ENCODE measurements at places on chromosomes 1 and 21. TPM values are rescaled to one million over a fixed set of nuclear protein-coding genes. Genes with fewer than 3 reads are reported as not detected.
A peak's percentile ranks its signal among the peaks of the same experiment; 100 is the strongest.

Gene OR14K1
- total RNA-seq, result not detected

Gene LIN9
- 9.5 TPM for total RNA-seq

Gene EFNA3
- total RNA-seq, result 2.5 TPM

Gene LAMC2
- total RNA-seq, result not detected

Gene OR2L2
- not detected for total RNA-seq

Gene DENND2C
- 0.31 TPM for total RNA-seq

Gene KPRP
- not detected for total RNA-seq

DNA sequence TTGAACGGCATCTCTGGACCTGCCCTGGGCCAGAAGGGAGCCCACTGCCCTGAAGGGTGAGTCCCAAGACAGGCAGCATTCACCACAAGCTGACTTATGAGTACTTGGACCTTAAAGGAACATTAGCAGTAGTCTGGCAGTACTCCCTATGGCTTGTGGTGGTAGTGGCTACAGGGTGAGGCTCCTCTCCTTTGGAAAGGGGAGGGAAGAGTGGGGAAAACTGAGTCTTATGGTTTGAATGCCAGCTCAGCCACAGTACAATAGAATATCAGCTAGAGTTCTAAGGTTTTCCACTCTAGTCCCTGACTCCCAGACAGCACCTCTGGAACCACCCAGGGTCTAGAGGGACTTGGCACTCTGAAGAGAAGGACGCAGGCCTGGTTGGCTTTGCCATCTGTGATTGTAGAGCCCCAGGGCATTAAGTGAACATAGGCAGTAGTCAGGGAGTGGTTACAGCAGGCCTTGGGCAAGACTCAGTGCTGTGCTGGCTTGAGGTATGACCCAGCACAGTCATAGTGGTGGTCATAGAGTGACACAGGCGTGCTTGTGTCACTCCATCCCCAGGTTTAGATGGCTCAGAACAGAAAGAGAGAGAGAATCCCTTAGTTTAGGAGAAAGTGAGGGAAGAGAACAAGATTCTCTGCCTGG, 31.0 kb downstream of the CD53 start:
- peaks cover 44% of the 10 kb centered on the region for H3K36me3 ChIP-seq
- H3K27me3 ChIP-seq, result no peaks in the 10 kb centered on the region
- peaks cover 15% of the 10 kb centered on the region for H3K4me1 ChIP-seq
- no peak for DNase-seq
- H3K4me3 ChIP-seq, result no peak overlapping the region
- peak overlapping the region; percentile 70 for H3K27ac ChIP-seq

GRCh38 chr1:36853638-36854037, 180.7 kb downstream of the GRIK3 start:
- no peaks in the 10 kb centered on the region for H3K4me1 ChIP-seq
- no peak for DNase-seq
- no peak overlapping the region for H3K4me3 ChIP-seq
- H3K27me3 ChIP-seq, result peaks cover 25% of the 10 kb centered on the region
- H3K36me3 ChIP-seq, result no peaks in the 10 kb centered on the region

DNA sequence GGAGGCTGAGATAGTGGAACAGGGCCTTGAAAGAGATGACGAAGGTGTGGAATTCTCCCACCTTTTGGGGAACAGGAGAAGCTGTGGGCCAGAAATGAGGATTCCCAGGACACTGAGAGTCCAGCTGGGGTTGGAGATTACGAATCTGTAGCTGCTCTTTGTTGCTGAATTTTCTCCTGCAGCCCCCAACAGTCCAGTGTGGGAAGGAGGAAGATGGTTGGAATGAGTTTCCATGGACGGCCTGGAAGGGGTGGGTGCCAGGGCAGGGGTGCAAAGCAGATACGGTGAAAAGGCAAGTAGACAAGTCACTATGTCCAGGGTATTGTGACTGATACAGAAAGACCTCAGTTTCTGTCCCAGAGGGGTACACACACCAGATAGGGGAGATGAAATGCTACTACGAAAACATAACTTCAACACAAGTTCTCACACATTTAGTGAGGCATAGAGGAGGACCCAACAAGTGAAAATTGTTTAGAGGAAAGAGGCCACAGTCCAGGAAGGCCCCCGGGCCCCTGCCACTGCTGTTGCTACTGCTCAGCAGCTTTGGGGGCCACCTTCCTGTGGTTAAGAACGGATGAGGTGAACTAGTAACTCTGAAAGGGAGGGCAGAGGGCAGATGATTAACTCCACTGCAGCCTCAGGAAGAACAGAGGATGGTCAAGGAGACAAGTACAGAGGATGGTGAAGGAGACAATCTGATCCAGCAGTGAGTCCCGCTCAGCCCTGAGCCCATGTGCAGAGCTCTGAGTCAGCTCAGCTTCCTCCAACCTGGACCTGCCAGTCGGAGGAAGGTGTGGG, 7.3 kb downstream of the CD244 start:
- no peaks in the 10 kb centered on the region for H3K36me3 ChIP-seq
- peak; percentile 21 for DNase-seq
- H3K27me3 ChIP-seq, result peaks cover 2% of the 10 kb centered on the region
- H3K4me1 ChIP-seq, result peaks cover 3% of the 10 kb centered on the region
- no peak overlapping the region for H3K4me3 ChIP-seq
- H3K27ac ChIP-seq, result no peak overlapping the region

DNA sequence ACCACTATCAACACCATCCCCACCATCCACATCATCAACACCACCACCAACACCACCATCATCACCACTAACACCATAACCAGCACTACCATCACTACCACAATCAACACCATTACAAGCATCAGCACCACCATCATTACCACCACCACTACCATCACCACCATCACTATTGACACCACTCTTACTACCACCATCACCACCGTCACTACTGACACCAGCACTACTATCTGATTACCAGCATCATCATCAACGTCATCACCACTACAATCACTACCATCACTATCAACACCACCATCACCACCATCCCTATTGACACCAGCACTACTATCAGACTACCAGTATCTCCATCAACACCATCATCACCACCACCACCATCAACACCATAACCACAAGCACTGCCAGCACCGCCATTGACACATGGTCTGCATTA, 106.1 kb upstream of the RUNX3 start:
- no peaks in the 10 kb centered on the region for H3K27me3 ChIP-seq
- peak; percentile 2 for DNase-seq
- H3K27ac ChIP-seq, result no peak overlapping the region
- no peaks in the 10 kb centered on the region for H3K36me3 ChIP-seq
- H3K4me3 ChIP-seq, result no peak overlapping the region

DNA sequence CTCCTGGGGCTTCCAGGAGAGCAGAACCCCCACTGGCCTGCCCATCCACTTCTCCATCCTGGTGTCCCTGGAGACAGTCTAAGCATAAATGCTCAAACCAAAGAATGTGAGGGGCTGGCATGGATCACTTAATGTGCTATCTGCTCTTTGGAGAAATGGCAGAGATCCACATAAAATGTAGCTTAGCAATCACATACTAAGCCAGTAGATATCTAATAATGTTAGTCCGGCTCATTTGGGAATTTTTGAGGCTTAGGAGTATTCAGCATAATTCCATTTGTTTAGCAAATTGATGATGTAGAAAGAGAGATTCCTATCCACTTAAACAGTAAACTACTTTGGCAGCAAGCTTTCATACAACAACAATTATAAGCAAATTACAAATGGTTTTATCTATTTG, 90.7 kb downstream of the TENT5C start:
- no peaks in the 10 kb centered on the region for H3K36me3 ChIP-seq
- H3K4me1 ChIP-seq, result no peaks in the 10 kb centered on the region
- H3K27ac ChIP-seq, result no peak overlapping the region
- H3K27me3 ChIP-seq, result peaks cover 8% of the 10 kb centered on the region

DNA sequence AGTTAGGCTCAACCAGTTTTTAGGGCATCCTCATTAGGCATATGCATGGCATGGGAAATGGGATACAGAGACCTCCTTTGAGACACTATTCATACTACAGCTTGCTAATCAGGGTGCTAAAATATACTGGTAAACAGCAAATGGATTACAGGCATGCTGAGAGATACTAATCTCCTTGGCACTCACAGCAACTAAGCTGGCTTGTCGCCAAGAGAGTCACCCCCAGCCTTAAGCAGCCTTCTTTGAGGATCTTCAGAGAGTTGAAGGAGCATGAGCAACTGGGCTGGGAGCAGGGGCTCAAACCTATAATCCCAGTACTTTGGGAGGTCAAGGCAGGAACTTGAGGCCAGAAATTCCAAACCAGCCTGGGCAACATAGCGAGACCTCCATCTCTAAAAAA, 120.1 kb upstream of the NR5A2 start:
- no peak overlapping the region for H3K4me3 ChIP-seq
- DNase-seq, result no peak
- peaks cover 8% of the 10 kb centered on the region for H3K27me3 ChIP-seq
- H3K4me1 ChIP-seq, result no peaks in the 10 kb centered on the region

DNA sequence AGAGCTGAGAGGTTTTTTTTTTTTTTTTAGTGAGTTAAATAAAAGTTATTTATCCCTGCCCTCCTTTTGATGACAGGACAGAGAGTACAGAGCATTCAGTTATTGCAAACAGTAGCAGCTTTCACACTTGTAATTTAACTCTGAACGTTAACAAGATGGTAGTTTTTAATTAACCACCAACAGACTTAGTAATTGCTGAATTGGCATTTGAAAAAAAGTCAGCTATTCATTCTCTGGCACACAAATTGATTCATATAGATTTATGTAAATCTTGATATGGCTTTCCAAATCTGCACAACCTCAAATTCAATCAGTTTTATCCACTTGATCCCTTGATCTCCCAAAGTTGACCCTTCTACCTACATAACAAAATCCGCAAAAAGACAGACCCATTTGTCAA, 918 bp downstream of the LEMD1 start:
- H3K27me3 ChIP-seq, result peaks cover 3% of the 10 kb centered on the region
- H3K4me3 ChIP-seq, result no peak overlapping the region
- DNase-seq, result no peak
- H3K36me3 ChIP-seq, result no peaks in the 10 kb centered on the region
- H3K27ac ChIP-seq, result no peak overlapping the region

GRCh38 chr1:41666981-41667631, 182.6 kb upstream of the EDN2 start:
- H3K27me3 ChIP-seq, result no peaks in the 10 kb centered on the region
- peak overlapping the region; percentile 83 for H3K27ac ChIP-seq
- no peaks in the 10 kb centered on the region for H3K36me3 ChIP-seq
- no peak overlapping the region for H3K4me3 ChIP-seq
- H3K4me1 ChIP-seq, result peaks cover 88% of the 10 kb centered on the region

- peaks cover 14% of the 10 kb centered on the region for H3K36me3 ChIP-seq
- no peak overlapping the region for H3K27ac ChIP-seq
- H3K4me1 ChIP-seq, result peaks cover 7% of the 10 kb centered on the region
- no peaks in the 10 kb centered on the region for H3K27me3 ChIP-seq
- DNase-seq, result no peak
These were observed 5.8 kb downstream of the PEX10 start for GRCh38 chr1:2406451-2407041.

DNA sequence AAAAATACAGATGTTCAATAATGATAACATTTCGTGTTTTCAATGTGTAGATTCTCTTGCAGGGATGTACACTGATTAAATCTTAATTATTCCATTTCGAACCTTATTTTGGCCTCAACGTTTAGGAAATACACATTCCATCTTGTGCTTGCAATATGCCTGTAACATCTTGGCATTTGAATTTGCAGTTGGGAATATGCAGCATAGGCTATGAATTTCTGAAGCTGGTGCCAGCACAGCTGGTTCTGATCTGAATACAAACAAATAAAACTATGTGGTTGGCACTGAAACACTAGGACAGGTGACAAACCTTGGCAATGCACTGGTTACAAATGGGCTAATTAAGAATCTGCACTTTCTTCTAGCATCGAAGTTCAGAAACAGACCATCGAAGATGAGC, 108.4 kb downstream of the ERG start:
- no peaks in the 10 kb centered on the region for H3K36me3 ChIP-seq
- H3K27ac ChIP-seq, result no peak overlapping the region
- DNase-seq, result no peak
- no peaks in the 10 kb centered on the region for H3K4me1 ChIP-seq
- H3K27me3 ChIP-seq, result peaks cover 16% of the 10 kb centered on the region
- H3K4me3 ChIP-seq, result no peak overlapping the region

GRCh38 chr1:225735252-225736149, 42.1 kb upstream of the SRP9 start:
- H3K27me3 ChIP-seq, result no peaks in the 10 kb centered on the region
- DNase-seq, result no peak
- no peak overlapping the region for H3K4me3 ChIP-seq

DNA sequence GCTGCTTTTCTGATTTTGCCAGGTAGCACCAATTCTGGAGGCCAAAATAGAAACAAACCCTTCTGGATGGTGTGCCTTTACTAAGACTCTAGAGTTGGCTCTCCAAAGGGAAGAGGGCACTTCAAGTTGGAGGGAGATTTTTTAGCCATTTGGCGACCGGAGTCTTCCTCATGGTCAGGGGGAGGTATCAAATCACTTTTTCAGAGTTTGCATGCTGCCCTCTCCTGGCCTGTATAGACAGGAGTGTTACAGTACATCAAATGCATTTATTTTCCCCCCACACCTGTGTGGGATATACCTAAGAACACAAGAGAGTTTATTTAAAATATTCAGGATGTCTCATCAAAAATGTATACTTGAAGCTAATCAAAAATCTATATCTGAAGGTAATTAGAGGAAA, 3.2 kb downstream of the GREM2 start:
- no peak overlapping the region for H3K4me3 ChIP-seq
- H3K27me3 ChIP-seq, result peaks cover 35% of the 10 kb centered on the region
- DNase-seq, result peak; percentile 16
- no peak overlapping the region for H3K27ac ChIP-seq

DNA sequence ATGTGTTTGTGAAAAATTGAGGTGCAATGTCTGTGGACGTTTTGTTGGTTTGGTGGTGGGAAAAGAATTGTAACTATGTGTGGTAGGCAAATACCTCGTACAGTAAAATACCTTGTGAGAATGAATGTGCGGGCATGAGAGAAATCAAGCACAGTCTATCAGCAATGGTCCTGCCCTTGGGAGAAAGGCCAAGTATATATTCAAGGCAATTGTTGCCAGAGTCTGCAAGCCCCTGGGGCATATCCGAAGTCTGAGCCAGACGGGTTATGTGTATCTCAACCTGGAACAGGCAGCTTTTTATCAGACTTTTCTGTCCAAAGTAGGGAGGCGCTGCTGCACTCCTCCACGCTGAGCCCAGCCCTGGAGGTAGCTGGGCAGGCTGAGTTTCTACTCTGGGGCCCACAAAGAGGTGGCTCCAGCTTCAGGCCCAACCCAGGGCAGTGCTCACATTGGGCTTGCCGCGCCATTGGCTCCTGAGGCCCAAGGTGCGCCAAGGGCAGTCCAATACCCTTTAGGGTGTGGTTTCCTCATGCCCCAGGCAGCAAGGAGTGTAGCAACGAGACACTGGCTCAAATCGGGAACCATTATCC, 9.4 kb upstream of the GNL2 start:
- H3K36me3 ChIP-seq, result no peaks in the 10 kb centered on the region
- H3K4me1 ChIP-seq, result no peaks in the 10 kb centered on the region
- no peaks in the 10 kb centered on the region for H3K27me3 ChIP-seq
- no peak overlapping the region for H3K27ac ChIP-seq

GRCh38 chr1:235127732-235128455, 743 bp downstream of the TOMM20 start:
- H3K27ac ChIP-seq, result peak overlapping the region; percentile 94
- H3K36me3 ChIP-seq, result peaks cover 32% of the 10 kb centered on the region
- no peaks in the 10 kb centered on the region for H3K27me3 ChIP-seq
- peak; percentile 44 for DNase-seq
- peak overlapping the region; percentile 96 for H3K4me3 ChIP-seq
- H3K4me1 ChIP-seq, result peaks cover 46% of the 10 kb centered on the region

- no peak for DNase-seq
- no peak overlapping the region for H3K27ac ChIP-seq
- H3K4me1 ChIP-seq, result no peaks in the 10 kb centered on the region
- no peak overlapping the region for H3K4me3 ChIP-seq
- no peaks in the 10 kb centered on the region for H3K27me3 ChIP-seq
These were observed 17.6 kb downstream of the ACTL8 start for GRCh38 chr1:17772615-17773212.

- H3K27ac ChIP-seq, result no peak overlapping the region
- no peaks in the 10 kb centered on the region for H3K36me3 ChIP-seq
- H3K27me3 ChIP-seq, result no peaks in the 10 kb centered on the region
- no peak overlapping the region for H3K4me3 ChIP-seq
- DNase-seq, result no peak
These were observed 34.1 kb downstream of the CFAP74 start for GRCh38 chr1:1969505-1969900.

Measured in activated naive CD4-positive, alpha-beta T cell treated with anti-CD3 and anti-CD28 coated beads for 36 hours (primary cell).